ENCODE measurements at places on chromosomes 13 and 19.

GRCh38 chr19:19749908-19750841, 17.3 kb upstream of the ZNF14 start:
- no peak for DNase-seq

- DNase-seq = peak; percentile 51
These were observed 8.9 kb upstream of the CCDC9 start for GRCh38 chr19:47247308-47247990.

DNA sequence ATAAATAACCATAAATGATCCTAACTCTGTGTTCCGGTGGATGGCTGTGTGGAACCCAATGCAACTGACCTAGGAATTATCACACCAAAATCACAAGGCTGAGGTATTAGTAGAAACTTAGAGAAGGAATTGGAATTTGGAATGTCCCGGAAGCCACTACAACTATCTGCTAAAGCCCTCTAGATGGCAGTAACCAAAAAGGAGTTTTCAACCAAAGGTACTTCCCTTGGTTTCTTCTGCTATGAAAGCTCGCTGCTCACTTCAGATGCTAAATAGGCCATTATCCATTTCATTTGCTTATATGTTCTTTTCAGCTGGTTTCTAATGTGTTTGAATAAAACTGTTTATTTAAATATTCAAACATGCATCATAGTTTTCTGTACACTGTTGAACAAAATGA, 1589.1 kb upstream of the SPRY2 start:
- DNase-seq = no peak

GRCh38 chr19:49255674-49256073, 69.3 kb downstream of the SLC6A16 start:
- DNase-seq = no peak

DNA sequence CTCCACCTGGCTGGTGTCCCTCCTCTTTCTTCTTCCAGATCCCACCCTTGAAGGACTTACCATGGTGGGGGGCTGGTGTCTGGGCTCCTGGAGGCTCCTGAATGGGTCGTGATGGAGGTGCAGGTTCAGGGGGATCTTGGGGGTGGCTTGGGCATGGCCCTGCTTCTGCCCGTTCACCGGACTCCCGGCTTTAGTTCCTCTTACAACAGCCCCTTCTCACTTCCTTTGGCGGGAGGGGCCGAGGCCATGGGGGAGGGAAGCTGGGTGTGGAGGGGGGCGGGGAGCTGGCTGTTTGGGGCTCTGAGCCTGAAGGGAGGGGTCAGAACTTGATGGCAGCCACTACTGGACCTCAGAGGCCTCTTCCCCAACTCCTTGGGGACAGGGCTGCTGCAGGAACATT, at the start of gene MYO1F:
Gene MYO1F (minus strand): TSS at position 196 of the 400 bp plus-strand sequence. CDS start 133 bp downstream, at position 63.
- DNase-seq = no peak

GRCh38 chr19:371501-372168, 27.0 kb upstream of the MIER2 start:
- DNase-seq = no peak

DNA sequence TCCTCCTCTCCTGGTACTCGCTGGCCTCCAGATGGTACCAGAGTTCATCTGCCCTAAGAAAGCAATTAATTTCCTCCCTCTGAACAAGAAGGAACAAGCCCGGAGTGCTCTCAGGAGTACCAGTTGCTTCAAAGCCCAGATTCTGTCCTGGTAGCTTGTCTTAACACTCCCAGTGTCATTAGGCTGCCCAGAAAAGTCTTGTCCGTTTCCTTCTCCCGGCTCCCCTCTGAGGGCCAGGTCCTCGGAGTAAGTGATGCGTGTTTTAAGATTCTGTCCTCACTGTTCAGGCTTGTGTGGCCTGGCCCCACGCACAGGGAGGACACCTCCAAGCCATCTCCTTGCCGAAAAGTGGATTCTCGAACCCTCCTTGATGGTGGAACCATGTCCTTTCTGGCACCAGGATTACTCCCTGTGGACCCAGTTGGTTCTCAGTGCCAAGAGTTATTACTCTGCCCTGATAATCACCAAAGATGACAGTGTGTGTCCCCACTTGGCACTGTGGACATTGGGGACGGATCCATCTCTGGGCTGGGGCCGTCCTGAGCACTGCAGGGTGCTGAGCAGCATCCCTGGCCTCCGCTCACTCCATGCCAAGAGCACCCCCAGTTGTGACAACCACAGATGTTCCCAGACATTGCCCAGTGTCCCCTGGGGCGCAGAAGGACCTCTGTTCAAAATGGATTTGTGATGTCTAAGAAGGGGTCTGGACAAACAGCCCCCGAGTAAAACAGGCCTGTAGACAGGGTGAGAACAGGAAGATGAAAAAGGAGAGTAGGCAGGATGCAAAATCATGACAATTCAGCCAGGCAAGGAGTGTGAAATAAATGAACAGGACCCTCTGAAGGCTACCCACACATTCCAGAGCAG, 52.4 kb downstream of the RFX2 start:
- DNase-seq = no peak

GRCh38 chr19:2053601-2054389, 2.8 kb upstream of the MKNK2 start:
- DNase-seq = no peak

DNA sequence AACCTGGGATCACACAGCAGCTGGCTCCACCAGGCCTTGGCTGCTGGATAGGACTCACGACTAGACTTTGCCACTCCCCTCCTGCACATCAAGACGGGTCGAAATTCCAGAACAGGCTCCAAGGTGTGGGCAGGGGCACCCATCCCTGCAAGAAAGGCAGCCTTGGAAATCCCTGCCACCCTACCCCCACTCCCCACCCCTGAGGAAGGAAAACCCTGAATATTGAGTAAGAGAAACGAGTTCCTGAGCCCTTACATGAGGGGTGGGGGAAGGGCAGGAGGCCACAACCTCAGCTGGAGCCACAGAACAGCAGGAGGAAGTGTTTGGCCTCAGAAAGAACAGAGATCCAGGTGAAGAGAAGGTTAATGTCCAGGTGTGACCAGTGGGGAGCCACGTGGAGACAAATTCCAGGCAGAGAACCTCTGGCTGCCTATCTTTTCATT, 20.1 kb downstream of the DEDD2 start:
- DNase-seq = no peak

GRCh38 chr13:93900731-93901130, 578.8 kb downstream of the DCT start:
- no peak for DNase-seq

- no peak for DNase-seq
These were observed 454.3 kb downstream of the PCDH17 start for GRCh38 chr13:58085819-58086218.

GRCh38 chr19:32287811-32288227, 57.6 kb upstream of the ZNF507 start:
- no peak for DNase-seq

DNA sequence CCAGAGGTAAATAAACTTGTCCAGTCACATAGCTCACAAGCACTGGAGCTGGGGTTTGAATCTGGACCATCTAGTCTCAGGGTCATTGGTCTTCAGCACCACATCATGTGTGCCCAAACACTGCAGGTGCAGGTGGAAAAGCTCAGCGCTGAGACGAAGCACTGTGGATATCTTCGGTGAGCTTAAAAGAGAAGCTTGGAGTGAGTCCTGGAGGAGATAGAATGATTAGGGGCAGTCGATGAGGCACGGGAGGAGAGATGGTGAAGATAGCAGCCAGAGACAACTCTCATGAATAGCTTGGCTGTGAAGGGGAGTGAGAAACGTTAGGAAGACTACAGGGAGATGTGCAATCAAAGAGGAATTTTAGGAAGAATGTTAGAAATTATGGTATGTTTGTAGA, 389.3 kb downstream of the FGF9 start:
- no peak for DNase-seq

DNA sequence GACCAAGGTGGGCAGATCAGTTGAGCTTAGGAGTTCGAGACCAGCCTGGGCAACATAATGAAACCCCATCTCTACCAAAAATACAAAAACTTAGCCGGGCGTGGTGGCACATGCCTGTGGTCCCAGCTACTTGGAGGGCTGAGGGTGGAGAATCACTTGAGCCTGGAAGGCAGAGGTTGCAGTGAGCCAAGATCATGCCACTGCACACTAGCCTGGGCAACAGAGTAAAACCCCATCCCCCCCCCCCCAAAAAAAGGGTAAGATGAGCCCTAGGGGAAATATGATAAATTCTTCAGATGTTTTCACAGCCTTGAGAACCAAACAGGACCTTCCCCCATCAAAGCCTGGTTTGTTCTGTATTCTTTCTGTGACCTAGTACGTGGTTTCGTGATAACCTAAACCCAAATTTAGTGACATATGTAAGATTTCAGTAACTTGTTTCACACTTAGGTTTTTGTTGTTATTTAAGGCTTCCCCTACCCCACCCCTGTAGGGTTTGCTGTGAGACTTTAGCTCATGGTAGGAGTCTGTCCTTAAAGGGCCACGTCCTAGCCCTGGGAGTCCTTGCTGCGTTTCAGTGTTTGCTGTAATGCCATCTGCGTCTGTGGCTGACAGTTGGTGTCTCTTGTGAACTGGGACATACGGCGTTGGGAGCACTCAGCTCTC, 49.6 kb downstream of the MYO9B start:
- no peak for DNase-seq

- no peak for DNase-seq
These were observed 207.7 kb upstream of the DACH1 start for GRCh38 chr13:72074663-72075062.

DNA sequence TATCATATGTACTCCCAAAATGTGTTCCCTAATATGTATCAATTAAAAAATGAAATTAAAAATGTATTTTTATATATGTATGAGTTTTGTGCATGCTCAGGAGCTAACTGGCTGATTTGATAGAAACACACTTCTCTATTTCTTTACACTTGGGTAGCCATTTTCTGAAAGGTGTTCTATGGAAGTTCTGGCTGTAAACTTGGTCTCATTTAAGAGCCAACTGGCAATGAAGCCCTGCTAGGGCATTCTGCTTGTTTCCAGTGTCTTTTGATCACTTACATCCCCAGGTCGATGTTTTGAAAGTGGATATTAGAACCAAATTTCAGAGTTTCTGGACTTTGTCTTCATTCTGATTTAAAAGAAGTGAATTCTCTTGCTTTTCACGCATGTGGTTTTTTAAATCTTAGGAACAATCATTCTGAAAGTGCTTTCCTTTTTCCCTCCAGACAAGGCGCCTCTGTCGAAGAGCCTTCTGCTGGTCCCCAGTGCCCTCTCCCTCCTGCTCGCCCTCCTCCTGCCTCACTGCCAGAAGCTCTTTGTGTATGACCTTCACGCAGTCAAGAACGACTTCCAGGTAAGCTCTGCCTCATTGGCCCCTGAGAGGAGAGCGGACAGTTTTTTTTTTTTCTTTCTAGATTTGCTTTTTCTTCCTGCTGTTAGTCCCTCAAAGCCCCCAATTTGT, 20.1 kb downstream of the GPR18 start:
- DNase-seq = no peak

Measured in activated naive CD4-positive, alpha-beta T cell (primary cell).